ENCODE measurements at places on chromosomes 11 and 22.

DNA sequence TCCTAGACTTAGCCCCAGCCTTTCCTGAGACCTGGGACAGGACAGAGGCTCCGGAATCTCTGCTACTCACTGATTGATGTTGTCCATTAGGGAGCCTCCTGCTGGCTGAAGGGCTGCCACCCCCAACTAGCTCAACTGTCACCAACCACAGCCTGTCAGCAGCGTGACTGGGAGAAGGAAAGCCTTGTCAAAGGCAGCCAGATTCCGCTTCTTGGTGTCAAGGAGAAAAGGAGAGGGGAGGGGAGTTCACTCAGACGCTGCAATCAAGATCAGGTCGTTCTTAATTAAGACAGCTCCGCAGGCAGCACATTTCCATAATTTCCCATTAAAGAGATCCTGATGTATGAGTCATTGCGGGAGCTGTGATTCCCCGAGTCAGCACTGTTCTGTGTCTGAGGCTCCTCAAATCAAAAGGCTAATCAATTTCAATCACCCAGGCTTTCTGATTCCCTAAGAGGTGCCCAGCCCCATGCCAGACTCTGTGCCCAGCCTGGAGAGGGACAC, 152.8 kb upstream of the ZBED5 start:
- peak; percentile 33 for DNase-seq

- DNase-seq = no peak
These were observed 5.2 kb upstream of the TNFRSF13C start for GRCh38 chr22:41931701-41932269.

GRCh38 chr22:30221121-30221992, 25.2 kb downstream of the LIF start:
- DNase-seq = no peak

DNA sequence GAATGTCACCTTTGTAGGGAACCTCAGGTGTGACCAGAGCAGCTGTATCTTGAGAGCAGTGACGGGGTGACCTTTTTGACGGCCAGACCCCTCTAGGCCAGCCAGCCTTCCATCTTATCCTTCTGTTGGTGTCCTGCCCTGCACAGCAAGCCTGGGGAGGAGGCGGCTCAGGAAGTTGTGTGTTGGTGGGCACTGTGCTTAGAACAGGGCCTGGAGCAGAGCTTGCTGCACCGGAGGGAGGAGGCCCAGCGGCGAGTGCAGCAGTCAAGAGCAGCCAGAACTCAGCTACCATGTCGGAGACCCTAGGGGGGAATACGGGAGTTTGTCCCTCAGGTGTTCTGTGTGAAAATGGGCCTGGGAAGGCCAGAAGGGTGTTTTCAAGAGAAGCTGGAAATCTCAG, 129.4 kb downstream of the OSBP2 start:
- DNase-seq = no peak

DNA sequence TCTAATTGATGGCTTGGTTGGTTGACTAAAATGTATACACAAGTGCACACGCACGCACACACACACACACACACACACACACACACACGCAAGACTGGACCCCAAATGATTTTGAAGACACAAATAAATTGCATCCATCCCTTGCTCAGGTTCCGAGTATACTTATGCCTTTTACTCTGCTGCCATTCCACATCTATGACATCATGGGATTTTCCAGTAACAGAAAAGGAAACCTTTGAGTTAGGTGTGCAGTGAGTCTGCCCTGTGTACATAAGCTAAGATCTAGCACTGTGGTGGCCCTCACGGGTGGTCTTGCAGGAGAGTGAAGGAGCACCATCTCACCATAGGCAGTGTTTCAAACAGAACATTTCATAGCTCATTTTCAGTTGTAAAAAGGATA, 20.5 kb upstream of the LARGE1 start:
- DNase-seq = no peak

DNA sequence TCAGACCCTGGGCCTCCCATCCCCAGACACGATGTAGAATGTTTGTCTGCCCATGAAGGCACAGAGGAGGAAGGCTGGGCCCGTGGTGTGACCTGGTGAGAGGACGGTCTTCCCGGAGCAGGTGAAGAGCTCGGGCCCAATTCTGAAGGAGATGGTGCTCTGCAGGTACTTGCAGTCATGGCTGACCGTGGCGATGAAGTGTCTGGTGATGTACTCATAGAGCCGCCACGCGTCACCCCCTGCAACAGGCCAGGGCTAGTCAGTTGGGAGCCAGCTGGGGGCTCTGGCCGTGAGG, 10.0 kb upstream of the PPM1F start:
- no peak for DNase-seq

GRCh38 chr11:111082664-111083063, 162.9 kb upstream of the POU2AF2 start:
- DNase-seq = no peak

GRCh38 chr11:46338988-46339666, 8.1 kb upstream of the DGKZ start:
- DNase-seq = no peak

DNA sequence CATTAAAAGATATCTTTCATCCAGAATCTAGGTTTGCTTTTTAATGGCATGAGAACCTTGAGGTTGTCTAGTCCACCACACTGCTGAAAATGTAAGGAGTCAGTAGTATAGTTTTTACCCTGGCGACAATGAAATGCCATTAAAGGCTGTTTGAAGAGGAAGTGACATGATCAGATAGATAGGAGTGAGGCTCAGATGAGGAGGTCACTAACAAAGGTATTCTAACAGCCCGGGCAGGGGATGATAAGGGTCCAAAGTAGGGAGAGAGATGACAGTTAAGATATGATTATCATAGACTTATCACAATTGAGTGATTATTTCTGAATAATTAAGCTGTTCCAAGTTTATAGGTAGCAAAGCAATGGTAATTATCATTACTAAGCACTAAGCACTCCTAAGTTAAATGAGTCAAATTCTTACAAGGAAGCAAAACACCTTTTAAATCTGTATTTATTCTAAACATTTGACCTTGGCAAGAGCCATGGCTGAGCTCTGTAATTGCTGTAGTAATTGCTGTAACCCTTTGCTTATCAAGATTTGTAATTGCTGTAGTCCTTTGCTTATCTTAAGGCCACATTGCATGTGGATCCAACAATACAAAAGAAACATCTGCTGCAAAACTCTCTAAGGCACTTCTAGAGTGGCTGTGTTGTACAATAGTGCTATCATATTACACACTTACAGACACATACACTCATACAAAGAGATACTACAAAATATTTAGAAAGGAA, 92.6 kb downstream of the ENTHD1 start:
- DNase-seq = no peak

DNA sequence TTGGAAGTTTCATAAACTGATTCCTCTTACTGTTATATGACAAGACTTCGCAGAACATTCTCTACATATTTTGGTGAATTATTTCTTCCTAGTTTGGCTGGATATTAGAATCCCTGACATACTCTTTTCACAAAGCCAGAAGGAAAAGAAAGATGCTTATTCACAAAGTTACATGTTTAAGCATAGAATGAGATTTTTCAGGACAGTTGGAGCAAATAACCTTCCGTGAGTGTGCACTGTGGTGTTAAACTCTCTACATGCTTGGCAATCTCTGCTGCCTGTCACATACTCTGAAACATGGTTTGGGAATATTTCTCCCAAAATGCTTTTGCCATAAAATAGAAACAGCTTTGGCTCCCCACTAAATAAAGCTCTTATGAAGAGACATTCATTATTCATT, 230.0 kb upstream of the MTNR1B start:
- DNase-seq = no peak

DNA sequence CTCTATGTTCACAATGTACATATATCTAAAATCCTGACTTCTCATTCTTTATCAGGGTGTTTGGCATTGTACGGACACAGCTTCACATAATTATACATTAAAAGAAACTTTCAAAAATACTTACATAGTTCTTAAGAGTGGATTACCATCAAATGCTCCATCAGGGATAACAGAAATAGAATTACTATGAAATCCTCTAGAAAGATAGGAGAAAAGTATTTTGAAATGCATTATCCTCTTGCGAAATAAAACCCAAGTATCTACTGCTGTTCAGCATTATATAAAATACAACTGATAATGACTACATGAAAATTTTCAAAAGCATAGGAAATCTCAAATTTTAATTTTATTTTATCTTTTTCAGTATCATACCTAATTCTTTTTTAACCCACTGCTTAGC, 17.8 kb upstream of the CCDC34 start:
- DNase-seq = no peak

- no peak for DNase-seq
These were observed 6.8 kb downstream of the MPST start for GRCh38 chr22:37026325-37026724.

- no peak for DNase-seq
These were observed 11.3 kb downstream of the NCF4 start for GRCh38 chr22:36872084-36872483.

- no peak for DNase-seq
These were observed 22.5 kb downstream of the IGF2 start for GRCh38 chr11:2116680-2117079.

DNA sequence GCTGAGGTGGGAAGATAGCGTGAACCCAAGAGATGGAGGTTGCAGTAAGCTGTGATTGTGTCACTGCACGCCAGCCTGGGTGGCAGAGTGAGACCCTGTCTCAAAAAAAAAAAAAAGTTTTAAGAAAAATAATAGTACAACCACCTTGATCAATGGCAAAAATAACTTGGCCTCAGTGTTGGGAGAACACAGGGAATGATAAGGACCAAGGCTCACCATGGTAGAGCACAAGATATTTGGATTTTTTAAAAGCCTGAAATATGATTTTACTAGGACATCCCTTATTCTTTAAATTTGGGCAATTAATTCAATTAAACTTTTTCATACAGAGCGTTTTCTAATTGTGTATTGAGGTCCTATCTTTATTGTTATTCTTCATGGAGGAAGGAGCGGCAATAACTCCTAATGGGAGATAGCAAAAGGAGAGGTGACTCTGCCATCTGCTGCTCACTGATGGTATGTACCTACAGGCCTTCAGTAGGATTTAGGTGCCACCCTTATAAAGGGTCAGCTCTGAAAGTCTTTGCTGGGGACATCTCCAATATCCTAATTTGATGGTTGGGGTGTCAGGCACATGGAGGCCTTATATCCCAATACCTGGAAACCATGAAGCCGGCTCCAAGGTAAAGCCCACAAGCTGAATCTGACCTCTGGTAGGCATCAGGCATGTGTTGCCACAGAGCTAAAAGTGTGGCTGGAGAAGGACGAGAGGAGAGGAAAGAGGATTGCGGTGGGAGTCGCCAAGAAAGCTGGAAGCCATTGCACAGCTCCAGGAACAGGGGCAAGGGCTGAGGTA, 21.9 kb upstream of the POLD3 start:
- peak; percentile 65 for DNase-seq

DNA sequence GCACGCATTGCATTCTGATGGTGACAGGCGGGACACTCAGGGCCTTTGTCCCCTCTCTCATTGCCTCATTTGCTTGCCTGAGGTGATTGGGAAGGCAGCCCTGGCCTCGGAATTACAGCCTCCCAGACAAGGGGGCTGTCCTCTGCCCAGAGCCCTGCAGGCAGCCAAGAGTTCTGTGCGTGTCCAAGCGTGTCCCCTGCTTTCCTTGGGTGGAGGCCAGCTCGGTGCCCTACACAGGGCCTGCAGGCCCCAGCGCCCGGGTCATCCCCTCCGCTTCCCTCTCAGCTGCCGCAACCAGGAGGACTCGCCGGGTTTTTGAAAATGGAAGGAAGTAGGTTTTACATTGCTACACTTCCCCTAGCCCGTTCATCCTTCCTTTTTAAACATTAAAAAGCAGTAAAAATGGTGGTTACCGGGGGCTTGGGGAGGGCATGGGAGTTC, 1.9 kb downstream of the GRAMD4 start:
- DNase-seq = peak; percentile 54

GRCh38 chr11:120682866-120683265, 171.3 kb downstream of the GRIK4 start:
- DNase-seq = no peak

- DNase-seq = no peak
These were observed 29.0 kb downstream of the ARVCF start for GRCh38 chr22:19987394-19988306.

GRCh38 chr22:24156913-24157821, 24.1 kb upstream of the SUSD2 start:
- DNase-seq = peak; percentile 83

- no peak for DNase-seq
These were observed 20.0 kb downstream of the TPBGL start for GRCh38 chr11:75260396-75261170.

DNA sequence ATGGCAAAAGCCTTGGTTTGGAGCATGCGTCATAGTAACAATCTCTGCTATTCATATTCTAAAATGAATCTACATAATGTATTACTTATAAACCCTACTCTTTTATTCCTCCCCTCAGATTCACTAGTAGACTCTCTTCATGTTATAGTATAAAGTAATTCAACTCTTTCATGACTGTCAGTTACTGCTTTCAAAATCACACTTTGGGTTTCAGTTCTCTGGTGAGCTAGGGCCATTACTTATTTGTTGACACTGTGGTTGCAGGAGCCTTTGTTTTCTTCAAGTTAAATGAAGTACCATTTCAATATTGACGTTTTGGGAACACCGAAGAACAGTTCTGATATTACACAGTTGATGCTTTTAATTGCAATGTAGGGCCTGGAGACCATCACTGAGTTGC, 378.4 kb downstream of the DDX10 start:
- DNase-seq = no peak

- DNase-seq = no peak
These were observed 26.7 kb upstream of the FGF19 start for GRCh38 chr11:69730500-69730899.

DNA sequence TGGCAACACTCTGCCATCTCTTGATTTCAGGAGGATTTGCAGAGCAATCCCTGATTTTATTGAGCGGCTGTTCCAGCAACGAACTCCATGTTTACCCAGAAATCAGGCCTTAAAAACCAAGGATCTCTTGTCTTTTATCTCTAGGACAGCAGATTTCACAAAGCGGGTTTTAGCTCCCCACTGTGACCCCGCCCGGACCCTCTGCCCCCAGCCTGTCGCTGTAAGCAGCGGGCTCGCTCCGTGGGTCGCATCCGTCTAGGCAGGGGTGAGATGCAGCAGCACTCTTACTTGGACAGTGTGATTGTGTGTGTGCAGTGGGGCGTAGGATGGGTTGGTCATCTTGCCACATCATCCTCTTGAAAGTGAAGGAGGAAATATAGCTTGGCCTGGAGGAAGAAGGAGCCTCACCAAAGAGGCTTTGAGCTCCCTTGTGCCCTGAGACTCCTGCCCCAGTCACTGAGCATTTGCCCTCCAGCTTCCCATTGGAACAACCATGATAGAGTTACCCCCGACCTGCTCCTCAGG, 189.2 kb upstream of the TBCEL start:
- no peak for DNase-seq

GRCh38 chr11:86511086-86511551, 136.4 kb downstream of the CCDC81 start:
- DNase-seq = peak; percentile 5

DNA sequence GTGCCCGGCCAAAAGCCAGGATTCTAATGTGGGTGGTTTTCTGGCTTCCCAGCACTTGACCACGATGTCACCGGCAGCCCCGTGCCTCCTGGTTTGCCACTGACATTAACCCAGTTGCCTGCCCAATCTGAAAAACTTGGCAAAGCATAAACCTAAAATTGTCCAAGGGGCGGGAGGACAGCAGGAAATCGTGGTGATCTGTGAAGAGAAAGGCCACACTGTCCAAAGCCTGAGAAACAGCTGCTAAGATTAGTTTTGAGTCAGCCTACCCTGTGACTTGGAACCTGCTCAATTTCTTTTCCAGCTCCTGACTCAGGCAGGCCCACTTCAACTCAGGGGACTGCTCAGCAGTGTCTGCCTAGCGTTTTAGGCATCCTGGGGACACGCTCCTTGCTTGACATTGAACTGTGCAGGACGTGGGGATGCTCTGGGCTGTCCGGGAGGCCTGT, 8.2 kb upstream of the F2 start:
- no peak for DNase-seq

- no peak for DNase-seq
These were observed 12.2 kb downstream of the NEAT1 start for GRCh38 chr11:65434667-65435410.

- no peak for DNase-seq
These were observed 953 bp upstream of the LRP5 start for GRCh38 chr11:68311160-68312116.
